Progenitor cell of endocrine pancreas (in vitro differentiated cells): ENCODE measurements at places on chromosomes 12 and 14. TPM values are rescaled to one million over a fixed set of nuclear protein-coding genes. Genes with fewer than 3 reads are reported as not detected.

Gene KSR2
- 1.8 TPM in 2 replicates for total RNA-seq

Gene ANG
- total RNA-seq = 8.0 and 8.3 TPM in 2 replicates

Gene BMAL2
- total RNA-seq = 26.0 and 28.8 TPM in 2 replicates

Gene SPX
- total RNA-seq = 2.6 and 2.7 TPM in 2 replicates

Gene AQP2
- 0.29 and 1.0 TPM in 2 replicates for total RNA-seq

Gene STRN3
- total RNA-seq = 46.7 and 54.8 TPM in 2 replicates

- DNase-seq = no peak
Measured at GRCh38 chr14:23028799-23029198, 5.9 kb downstream of the PSMB5 start.

- peak; percentile 60 for DNase-seq
Measured at GRCh38 chr12:14769466-14769968, 33.8 kb downstream of the WBP11 start.

DNA sequence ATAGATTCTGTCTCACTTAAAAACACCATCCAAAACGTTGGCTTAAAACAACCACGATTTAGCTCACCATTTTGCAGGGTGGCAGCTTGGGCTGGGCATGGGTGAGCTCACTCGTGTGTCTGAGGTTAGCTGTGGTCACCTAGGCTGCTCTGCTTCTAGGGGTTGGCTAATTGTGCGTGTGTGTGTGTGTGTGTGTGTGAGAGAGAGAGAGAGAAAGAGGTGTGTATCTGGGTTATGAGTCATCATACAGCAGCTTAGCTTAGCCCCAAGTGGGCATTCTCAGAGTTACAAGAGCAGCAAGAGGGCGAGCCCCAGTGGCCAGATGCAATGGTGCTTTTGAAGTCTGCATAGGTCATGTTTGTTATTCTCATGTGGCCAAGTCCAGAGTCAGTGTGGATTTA, 6.0 kb downstream of the FBXW8 start:
- no peak for DNase-seq

GRCh38 chr12:113453330-113453729, 18.3 kb downstream of the LHX5 start:
- no peak for DNase-seq

- DNase-seq = no peak
Measured at GRCh38 chr12:39036105-39036504, 130.7 kb upstream of the CPNE8 start.

DNA sequence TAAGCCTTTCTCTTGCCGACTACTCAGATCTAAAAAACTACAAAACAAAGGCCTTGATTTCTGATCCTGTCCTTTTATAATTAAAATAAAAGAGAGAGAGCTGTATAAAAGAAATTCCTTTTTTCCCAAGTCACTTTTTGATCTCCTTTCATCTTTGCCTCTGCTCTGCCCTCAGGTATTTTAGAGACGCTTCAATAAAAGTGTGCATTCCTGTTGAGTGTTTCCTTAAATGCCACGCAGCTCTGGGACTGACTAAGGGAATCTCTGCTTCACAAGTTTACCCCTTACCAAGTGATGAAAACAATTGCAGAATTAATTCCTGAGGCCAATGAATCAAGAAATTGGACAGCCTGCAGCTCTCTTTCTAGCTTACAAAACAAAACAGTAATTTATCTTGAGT, 1109.8 kb downstream of the TMTC2 start:
- no peak for DNase-seq

GRCh38 chr14:34722723-34723545, 8.5 kb upstream of the CFL2 start:
- DNase-seq = no peak

GRCh38 chr12:71440345-71440762, 756 bp downstream of the LGR5 start:
- no peak for DNase-seq

DNA sequence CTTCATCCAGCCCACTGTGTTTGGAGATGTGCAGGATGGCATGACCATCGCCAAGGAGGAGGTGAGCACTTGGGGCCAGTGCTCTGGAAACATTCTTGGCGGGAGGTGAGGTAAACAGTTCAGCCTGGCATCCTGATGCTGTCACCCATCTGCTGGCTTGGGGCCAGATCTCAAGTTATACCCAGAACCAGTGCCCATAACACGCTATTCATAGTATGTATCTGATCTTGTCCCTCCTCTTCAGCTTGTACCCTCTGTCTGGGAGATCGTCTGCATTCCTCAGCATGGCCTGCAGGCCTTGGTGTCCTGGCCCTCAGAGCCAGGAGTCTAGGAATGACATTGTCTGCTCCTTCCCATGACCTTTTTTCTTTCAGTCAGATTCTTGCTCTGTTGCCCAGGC, 31.4 kb downstream of the ALDH2 start:
- no peak for DNase-seq

- DNase-seq = no peak
Measured at GRCh38 chr12:38138225-38139221, 178.1 kb upstream of the ALG10B start.

DNA sequence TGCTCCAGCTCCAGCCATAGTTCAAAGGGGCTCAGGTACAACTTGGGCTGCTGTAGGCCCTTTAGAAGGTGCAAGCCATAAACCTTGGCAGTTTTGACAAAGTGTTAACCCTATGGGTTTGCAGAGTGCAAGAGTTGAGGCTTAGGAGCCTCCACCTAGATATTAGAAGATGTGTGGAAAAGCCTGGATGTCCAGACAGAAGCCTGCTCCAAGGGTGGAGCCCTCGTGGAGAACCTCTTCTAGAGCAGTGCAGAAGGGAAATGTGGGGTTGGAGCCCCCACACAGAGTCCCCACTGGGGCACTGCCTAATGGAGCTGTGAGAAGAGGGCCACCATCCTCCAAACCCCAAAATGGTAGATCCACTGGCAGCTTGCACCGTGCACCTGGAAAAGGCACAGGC, 45.1 kb downstream of the RPS29 start:
- DNase-seq = no peak

DNA sequence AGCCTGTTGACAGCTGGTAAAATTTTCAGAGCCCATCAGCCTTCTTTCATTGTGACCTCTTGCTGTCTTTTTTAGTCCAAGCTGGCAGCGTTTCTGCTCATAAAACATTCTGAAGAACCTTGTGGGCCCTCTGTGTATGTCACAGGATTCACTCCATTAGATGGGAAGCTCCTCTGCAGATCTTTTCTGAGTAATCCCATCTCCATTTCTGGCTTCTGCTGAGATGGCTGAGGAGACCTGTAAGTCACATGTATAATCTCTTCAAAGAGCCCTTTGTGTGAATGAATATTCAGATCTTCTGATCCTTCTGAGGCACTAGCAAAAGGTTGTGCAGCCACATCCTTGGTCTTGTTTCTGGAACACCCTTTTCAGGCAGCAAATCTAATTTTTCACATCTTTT, 2.8 kb downstream of the RXYLT1 start:
- no peak for DNase-seq
